Stimulated activated CD8-positive, alpha-beta memory T cell treated with anti-CD3 and anti-CD28 coated beads, Interleukin-7, amount 100 ng/mL, for 1 hour (primary cell): ENCODE measurements at places on chromosomes 5 and 9.

DNA sequence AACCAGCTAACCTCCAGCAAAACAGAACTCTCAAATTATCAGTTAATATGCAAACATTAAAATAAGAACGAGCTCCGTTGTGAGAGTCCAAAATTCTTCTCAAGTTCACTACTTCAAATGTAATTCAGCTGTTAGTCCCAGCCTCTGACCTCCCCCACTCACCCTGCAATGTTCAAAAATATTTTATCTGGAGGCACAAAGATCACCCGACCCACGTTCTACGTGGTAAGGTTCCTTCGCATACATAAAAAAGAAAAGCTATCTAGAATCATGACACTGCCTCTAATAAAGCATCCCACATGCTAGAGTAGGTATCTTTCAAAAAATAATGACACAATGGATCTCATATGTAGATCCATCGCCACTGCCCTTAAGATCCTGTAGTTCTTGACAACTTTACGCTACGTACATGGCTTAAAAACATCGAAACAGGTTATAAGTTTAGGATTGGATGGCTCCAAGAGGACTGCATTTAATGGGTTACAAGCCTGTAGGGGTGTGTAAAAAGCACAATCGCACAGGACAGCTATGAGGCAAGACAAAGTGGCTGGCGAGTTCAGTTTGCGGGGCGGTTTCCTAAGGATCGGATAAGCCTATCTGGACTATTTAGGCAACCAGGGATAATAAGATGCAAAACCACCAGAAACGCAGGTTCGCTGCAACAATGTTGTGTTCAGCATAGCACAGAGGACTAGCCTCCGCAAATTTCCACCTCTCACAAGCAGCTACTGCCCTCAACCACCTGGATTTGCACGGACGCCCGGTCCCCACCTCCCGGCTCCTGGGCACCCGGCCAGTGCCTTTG is 969 bp downstream of the CLK4 start:
- DNase-seq: no peak

GRCh38 chr9:38227061-38227540 is 158.1 kb upstream of the SHB start:
- DNase-seq: peak; percentile 22

DNA sequence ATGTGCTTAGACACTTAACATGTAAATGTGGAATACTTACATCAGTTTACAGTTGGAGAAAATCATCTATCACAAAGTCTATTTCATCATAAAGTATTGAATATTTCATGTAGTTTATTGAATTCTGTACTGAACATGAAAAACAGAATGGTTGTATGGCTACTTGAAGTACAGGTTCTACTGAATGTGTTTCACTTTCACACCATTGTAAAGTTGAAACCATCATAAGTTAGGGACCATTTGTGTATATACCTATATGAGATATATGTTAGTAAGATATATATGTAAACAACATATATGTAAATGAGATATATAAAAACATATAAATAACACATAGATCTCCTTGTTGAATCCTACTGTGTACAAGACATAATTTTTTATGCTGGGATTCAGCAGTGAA is 63.0 kb upstream of the TAF11L2 start:
- no peak for DNase-seq

DNA sequence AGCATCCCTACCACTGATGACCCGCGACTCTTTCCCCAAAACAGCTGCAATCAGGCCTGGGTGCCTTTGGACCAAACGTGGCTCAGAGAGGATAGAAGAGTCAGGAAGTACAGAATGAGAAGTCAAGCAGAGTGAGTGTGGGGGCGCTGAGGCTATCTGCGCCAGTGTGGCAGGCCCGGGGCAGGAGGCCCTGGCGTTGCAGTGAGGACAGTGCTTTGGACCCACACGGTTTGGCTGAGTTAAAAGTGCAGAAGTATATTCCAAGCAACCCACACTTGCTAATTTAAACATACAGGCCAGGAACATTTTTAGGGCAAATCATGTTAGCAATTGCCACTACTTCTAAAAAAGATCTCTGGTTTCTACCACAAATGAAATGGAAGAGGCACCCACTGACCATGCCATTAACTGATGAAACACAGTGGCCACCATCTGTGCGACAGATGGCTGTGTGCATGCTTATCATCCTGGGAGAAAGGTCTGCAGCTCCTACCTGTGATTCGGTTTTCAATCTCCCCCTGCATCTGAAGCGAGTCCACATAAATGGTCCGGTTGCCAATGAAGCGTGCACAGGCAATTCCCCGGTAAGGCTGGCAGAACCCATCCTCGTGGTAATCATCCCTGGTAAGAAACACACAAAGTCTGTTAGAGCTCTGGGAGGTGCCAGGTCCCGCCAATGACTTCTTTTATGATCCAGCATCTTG is 213.0 kb downstream of the ROR2 start:
- no peak for DNase-seq

DNA sequence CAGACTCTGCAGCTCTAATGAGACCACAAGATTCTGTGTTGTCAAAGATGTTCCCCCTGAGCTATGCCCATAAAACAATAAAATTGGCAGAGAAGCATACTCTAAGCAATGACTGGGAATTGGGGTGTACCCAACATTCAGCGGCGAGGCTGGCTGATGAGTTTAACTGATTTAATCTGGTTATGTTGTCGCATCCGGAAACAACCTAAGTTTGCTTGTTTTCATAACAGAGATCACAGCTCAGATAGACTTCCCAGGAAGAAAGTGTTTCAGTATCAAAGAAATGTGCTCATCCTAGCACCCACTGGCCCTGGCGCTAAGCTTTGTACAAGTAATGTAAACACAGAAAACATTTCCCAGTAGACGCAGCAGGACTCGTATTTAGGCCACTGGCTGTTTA is 7.4 kb downstream of the SEMA5A start:
- no peak for DNase-seq

- no peak for DNase-seq
Observed at GRCh38 chr9:19445452-19445851, 36.6 kb downstream of the ACER2 start.

- DNase-seq: no peak
Observed at GRCh38 chr9:82091100-82091499, 102.5 kb downstream of the SPATA31D1 start.

- DNase-seq: no peak
Observed at GRCh38 chr9:99850736-99851499, 29.2 kb downstream of the NR4A3 start.

GRCh38 chr9:3520564-3520963 is 5.2 kb downstream of the RFX3 start:
- DNase-seq: no peak

DNA sequence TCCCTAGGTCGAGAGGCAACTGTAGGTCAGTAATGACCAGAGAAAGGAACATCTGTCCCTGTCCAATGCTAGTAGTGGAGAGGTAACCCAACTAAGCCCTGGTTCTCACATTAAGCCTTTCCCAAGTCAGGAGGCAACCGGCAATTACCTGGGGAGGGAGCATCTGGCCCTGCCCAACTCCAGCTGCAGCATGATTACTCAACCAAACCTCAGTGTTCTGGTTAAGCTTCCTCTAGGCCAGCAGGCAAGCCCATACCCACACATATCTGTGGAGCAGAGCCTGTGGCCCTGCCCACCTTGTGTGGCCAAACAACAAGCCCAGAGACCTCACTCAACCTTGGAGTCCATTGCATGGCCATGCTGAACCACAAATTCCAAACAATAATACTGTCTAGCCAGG is 220.8 kb upstream of the SLC24A2 start:
- DNase-seq: no peak

DNA sequence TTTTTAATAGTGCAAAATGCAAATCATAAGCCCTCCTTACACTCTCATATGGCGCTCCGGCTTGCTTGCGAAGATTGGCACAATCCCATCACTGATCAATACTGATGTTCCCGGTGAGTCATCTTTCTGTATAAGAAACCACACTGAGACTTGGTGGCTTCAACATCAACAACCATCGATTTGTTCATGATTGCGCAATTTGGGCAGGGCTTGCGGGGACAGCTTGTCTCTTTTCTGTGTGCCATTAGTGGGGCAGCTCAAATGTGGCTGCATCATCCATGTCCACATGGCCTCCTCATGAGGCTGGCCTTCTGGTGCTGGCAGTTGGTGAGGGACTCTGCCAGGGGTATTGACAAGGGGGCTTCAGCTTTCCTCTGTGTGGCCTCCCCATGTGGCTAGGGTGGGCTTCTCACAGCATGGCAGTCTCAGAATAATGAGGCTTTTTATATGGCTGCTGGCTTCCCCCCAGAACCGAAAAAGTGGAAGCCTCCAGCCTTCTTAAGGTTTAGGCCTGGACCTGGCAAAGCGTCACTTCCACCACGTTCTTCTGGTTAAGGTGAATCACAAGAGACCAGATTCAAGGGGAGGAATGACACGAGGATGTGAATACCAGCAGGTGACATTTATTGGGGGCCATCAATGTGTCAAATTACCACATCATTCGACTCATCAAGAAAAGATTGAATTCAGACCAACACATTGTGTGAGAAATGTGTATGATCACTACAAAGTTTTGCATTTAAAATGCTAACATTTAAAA is 79.5 kb upstream of the NFIL3 start:
- DNase-seq: no peak

GRCh38 chr9:136995772-136996311 is 526 bp downstream of the CLIC3 start:
- DNase-seq: no peak

GRCh38 chr9:87587864-87588263 is 90.2 kb downstream of the DAPK1 start:
- DNase-seq: no peak

DNA sequence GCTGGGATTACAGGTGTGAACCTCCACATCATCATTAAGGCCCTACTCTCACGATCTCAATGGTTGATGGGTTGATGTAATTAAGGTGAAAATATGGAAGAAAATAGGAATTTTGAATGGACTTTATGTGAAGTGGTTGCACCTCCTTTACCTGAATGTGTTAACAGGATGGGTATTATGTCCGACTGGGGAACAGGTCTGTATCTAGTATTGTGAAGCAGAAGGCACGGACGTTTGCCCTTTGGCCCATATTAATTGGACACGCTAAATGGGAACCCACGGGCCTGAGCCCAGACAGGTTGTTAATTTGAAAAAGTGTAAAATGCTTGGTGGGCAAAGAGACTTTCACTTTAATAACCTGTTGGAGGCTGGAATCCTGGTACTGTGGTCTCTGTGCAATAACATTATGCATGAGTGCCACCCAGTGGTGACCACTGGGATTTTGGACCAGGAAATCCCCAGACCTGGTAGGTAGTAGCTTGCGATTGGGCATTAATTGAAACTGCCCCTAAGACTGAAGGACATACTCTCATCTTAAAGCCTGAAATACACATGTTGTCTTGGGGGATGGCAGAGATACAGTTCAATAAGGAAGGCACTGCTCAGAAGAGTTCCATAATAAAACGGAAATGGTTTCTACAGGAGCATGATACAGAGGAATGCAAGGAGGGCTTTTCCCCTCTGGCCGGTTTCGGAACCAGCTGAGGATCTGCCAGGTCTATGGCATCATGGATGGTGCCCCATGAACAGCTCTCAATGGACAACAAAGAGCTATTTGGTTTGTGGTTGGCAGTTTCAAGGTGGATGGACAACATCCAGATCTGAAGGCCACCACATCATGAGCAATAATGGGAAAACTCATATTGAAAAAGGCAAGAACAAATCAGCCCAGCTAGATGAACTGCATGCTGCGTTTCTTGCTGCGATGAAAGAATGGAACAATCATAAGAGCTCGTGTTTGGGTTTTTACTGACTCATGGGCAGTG is 26.2 kb upstream of the BICD2 start:
- peak; percentile 65 for DNase-seq

DNA sequence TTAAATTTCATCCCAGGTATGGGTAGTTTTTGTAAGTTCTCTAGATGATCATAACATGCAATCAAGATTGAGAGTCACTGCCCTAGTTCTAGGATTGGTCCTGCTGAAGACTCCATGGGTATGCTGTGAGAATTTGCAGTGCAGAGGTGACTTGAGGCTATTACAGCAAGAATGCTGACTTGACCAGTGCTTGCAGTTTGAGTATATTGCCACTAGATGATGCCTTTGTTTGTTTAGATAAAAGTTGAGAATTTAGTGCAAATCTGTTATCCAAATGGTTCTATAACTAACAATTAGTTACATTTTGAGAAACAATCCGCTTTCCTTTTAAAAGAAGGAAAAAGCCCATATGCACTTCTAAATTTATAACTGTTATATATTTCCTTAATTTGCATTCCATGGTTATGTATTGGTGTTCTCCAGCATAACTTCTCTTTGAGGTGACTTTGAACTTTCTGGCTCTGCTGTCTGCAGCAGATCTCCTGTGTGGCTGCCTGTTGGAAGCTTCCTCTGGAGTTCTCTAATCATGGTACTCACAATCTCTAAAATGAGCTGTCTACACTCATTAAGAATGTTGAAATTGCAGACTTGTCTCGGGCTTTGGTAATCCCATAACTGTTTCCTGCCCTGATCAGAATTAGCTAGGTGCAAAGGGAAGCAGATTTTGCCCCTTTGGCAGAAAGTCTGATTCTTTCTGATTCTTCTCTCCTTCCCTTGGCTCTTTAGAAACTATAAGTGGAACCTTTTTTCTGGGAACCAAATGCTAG is 24.9 kb downstream of the MELK start:
- DNase-seq: no peak

DNA sequence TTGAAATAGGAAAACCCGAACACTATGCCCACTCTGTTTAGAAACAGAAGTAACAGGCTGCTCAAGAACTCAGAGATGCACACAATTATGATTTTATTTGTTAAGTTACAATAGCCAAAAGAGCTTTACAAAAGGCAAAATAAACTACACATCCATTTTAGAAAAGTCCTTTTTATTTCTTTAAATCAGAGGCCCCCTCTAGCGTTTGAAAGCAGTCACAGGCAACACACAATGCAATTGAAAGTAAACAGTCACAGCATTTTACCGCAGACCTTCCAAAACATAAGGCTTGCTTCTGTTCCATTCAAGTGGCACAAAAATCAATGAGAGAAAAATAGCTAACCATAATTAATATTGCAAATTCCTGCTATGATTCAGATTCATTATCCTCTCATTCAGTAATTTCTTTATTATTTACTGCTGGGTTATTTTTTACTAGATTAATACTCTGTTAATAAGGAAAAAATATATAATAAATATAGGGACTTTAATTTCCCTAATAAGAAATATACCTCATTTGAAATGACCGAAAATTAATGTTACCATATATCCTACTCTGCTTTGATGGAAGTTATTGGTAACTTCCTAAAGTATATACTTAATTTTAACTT is 78.3 kb downstream of the CEP120 start:
- no peak for DNase-seq

GRCh38 chr5:147522435-147522834 is 12.6 kb upstream of the DPYSL3 start:
- no peak for DNase-seq
